Activated T-cell treated with anti-CD3 and anti-CD28 coated beads, Interleukin-2, amount 50 U/mL, for 4 hours (primary cell): ENCODE measurements at places on chromosomes 11 and 22. TPM values are rescaled to one million over a fixed set of nuclear protein-coding genes. Genes with fewer than 3 reads are reported as not detected.

Gene ZBTB16
- total RNA-seq, result 4.4 TPM

Gene LDLRAD3
- total RNA-seq, result 0.71 TPM

Gene SCGB1D2
- not detected for total RNA-seq

Gene BTBD18
- not detected for total RNA-seq

Gene SCGB1C1
- not detected for total RNA-seq

Gene OR52H1
- total RNA-seq, result not detected

Gene ADAMTS8
- total RNA-seq, result 0.08 TPM

Gene SSTR3
- 2.3 TPM for total RNA-seq

Gene CCDC73
- 0.05 TPM for total RNA-seq

Gene APOBEC3C
- total RNA-seq, result 33.6 TPM

Gene PAAF1
- 22.0 TPM for total RNA-seq

Gene SLC22A25
- total RNA-seq, result not detected

Gene PRR33
- 0.20 TPM for total RNA-seq

Gene CTSW
- 12.3 TPM for total RNA-seq

Gene MUC6
- 0.30 TPM for total RNA-seq

Gene IL17REL
- total RNA-seq, result 0.08 TPM

Gene OR52N4
- not detected for total RNA-seq

Gene ZP1
- not detected for total RNA-seq

Gene NXPE4
- total RNA-seq, result not detected

Gene EMID1
- total RNA-seq, result 0.20 TPM

Gene KREMEN1
- total RNA-seq, result 0.03 TPM

Gene CEP164
- total RNA-seq, result 36.5 TPM

Gene PLAAT5
- 0.24 TPM for total RNA-seq

Gene TRPM5
- total RNA-seq, result not detected

Gene RHBDD3
- total RNA-seq, result 56.8 TPM

Gene PTPN5
- total RNA-seq, result not detected

Gene CDCA5
- total RNA-seq, result 35.1 TPM

Gene MYBPC3
- not detected for total RNA-seq

Gene ALDH3B1
- total RNA-seq, result not detected

Gene CDC42BPG
- total RNA-seq, result 0.33 TPM

Gene BEST1
- not detected for total RNA-seq
